ENCODE measurements at places on chromosomes 5 and 9.

GRCh38 chr9:116154976-116155697, 1.5 kb downstream of the PAPPA start:
- no peak for DNase-seq

GRCh38 chr5:50583621-50584020, 82.8 kb upstream of the PARP8 start:
- no peak for DNase-seq

- DNase-seq = no peak
Observed at GRCh38 chr9:468766-469426, 254.2 kb downstream of the DOCK8 start.

DNA sequence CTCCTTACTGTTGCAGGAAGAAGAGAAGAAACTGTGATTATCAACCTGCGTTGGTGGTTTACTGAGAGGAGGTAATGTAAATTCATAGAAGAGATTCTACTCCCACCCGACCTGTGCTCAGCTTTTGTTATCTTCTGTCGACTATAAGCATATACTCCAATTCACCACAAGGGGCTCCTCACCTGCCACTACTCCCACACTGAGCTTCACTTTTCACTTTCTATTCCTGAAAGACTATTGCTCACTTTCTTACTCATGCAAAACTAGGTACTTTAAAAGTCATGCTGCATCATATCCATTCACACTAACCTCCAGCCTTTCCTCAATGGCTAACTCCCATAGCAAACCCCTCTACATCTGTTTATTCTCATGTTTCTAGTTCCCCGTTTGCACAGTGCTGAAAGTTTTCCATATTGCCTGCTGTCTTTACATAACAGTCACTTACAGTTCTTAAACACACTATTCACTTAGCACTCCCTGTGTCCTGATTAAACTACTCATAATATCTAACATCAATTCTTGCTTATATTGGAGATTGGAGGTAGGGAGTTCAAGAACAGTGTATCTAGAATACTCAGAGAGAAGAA, 1062.6 kb downstream of the NR2F1-AS1 start:
- no peak for DNase-seq

DNA sequence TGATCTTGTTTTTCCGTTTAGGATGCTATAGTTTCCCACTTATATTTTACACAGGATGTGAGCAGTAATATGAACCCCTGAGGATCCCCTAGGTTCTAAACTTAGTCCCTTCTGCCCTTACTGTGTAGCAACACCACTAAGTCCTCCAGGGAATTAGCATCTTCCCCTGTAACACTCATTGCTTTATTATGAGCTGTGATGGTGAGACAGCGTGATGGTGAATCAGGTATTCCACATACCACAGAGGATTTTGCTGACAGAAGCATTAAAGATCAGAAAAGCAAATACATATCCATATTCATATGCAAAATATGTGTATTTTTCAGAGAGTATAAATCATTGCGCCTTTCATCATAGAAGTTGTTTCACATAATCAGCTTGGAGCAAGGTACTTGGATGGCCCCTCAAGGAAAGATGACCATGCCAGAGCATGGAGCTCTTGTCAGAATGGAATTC, 317.0 kb downstream of the ICE1 start:
- no peak for DNase-seq

DNA sequence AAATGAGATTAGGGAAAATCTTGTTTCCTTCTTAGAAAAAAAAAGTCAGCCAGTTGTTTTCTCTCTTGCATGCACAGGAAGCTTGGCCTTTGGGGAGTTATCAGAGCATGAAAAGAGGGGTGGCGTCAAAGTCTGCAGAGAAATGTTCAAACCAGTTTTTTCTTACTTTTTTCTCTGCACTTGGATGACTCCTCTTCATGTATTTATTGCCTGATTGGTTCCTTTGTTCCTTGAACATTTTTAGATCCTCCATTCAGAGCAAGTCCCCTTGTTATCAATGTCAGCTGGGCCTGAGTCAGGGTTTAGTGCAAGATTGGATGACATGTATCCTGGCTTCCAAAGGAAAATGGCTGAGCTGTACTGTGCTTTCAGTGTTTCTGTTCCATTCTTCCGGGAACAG, 392.6 kb upstream of the BRINP1 start:
- DNase-seq = no peak

GRCh38 chr5:108141676-108142075, 240.2 kb downstream of the FBXL17 start:
- DNase-seq = no peak

- no peak for DNase-seq
Observed at GRCh38 chr9:75233011-75233410, 144.7 kb downstream of the OSTF1 start.

DNA sequence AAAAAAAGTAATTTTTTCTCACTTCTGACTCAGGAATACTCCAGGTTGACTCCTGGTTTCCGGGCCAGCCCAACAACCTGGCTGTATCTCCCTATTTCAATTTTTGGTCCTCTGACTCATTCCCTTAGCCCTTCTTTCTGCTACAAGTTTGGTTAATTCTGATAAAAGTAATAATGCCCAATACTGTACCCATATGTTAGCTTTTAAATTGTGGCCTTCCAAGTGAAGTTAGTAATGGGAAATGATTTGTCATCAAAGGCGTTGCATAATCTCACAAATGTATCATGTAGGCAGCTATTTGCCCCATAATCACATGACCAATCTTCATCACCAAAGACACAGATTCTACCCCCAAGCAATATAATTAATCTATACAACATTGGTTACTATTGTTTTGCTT, 31.1 kb upstream of the BNC2 start:
- no peak for DNase-seq

DNA sequence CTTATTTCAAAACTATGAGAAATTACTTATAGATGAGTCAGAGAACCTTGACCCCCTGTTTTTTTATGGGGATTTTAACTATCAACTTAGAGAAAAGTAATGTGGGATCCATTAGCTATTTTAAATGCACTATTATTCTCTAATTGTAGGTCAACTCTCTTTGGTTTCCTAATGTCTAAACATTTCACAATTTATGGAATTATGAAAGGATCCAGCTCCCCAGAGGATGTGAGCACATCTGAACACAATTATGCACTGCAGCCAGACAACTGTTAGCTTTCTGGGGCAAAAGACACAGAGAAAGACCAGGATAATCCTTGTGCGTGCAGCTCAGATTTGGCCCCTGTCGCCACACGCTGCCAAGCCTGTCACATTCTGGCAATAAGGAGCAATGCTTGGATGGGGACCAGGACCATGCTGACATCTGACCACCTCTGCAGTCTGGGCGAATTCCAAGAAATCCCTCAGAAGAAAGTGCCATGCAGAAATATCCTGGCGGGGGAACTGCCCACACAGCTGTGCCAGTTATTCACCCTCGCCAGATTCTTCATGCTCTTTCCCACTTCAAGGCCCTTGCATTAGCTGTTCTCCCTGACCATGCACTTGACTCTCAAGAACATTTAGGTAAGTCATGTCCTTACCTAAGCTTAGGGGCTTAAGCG, 22.2 kb upstream of the CMBL start:
- no peak for DNase-seq

DNA sequence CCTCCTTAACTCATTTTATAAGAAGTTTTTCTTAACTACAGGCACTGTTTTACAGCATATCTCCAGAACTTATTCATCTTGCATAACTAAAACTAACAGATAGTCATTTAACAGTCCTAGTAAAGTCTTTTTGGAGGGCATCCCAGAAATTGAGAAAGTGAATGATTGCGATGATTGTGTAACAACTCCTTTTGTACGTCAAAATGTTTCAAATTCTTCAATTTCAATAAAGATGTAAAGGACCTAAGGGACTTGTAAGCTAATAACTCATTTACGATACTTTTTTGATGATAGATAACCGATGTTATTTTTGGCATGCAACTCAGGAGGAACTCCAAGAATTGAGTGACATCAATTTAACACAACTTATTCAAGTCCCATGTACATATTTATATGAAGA, 42.7 kb downstream of the SVEP1 start:
- DNase-seq = no peak

GRCh38 chr9:77659926-77660325, 11.8 kb upstream of the GNA14 start:
- no peak for DNase-seq

DNA sequence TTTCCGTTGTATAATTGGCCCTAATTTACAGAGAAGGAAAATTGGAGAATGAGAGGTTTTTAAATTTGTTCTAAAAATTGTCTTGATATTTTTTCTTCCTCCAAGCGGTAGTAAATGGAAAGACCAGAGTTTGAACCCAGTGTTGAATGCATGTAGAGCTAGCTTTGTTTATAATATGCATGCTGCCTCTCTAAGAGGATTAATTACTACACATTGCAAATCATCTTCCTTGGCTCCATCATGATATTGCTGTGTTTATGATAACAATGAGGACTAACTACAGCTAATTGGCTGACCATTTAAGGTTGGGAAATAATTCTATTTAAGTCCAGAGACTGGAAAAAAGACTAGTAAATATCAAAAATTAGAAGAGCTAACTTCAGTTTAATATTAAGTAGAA, 338.5 kb downstream of the PLK2 start:
- DNase-seq = no peak

- no peak for DNase-seq
Observed at GRCh38 chr9:19161257-19162025, 34.1 kb upstream of the PLIN2 start.

- DNase-seq = no peak
Observed at GRCh38 chr5:166172597-166172996, 2118.8 kb upstream of the WWC1 start.

GRCh38 chr9:98314381-98315066, 59.1 kb upstream of the TBC1D2 start:
- DNase-seq = no peak

- DNase-seq = no peak
Observed at GRCh38 chr5:74822288-74822687, 43.9 kb downstream of the FAM169A start.

GRCh38 chr9:134205672-134206310, 41.4 kb upstream of the RNU6ATAC start:
- DNase-seq = no peak

- no peak for DNase-seq
Observed at GRCh38 chr9:7394002-7394774, 405.4 kb downstream of the DMAC1 start.

DNA sequence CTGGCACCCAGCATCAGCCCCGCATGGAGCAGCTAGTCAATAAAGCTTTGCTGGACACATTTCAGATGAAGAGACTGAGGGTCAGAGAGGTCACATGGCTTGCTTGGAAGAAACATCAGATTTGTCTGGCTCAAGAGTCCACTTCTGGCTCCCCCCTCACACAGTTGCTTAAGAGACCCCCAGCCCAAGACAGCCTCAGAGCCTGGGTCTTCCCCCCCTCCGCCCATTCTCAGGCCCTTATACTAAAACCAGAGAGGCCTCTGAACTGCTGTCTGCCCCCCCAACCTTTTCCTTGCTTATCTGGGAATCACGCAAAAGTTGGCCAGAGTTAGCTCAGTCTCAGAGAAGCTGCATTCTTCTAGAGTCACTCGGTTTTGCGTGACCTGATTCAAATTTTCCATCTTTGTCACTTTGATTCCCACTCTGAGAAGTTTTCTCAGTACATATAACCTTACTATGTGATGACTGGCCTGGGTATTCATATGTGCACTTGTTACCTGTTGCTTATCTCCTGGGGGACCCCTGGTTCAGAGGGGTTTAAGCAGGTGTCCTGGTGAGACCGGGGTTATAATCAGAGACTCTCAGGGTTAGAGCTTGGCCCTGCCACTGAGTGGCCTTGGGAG, 145.4 kb upstream of the IER5L start:
- no peak for DNase-seq

DNA sequence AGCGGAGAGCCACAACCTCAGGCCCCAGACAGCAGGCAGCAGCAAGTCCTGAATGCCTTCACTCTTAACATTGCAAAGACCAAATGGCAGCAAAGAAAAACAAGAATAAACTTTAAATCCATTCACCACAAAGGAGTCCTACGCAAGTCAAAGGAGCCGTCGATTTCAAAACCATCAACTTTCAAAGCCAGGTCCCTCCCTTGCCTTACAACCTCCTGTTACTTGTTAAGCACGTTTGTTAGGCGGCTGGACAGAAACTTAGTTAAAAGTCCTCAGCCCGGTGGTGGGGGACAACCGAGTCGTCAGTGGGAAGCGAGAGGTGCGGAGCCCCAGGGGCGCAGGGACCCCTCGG, 938 bp downstream of the LPAR1 start:
- DNase-seq = no peak

DNA sequence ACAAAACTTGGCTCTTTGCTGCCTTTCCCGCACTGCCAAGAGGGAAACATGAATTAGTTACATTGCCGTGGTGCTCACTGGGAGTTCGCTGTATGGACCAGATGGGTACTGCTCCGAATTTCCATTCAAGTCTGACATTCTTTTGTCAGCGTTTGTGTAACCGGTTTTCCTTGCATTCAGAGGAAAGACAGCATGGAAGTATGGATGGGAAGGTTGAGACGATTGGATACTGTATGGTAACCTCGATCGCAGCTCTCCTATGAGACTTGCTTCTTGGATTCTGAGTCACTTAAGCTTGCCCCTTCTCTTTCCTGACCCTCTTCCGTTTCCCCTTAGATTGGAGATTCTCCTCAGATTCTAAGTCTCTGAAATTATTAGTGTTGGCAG, 625 bp upstream of the UBLCP1 start:
- no peak for DNase-seq

- no peak for DNase-seq
Observed at GRCh38 chr5:146399481-146399880, 47.7 kb upstream of the TCERG1 start.

DNA sequence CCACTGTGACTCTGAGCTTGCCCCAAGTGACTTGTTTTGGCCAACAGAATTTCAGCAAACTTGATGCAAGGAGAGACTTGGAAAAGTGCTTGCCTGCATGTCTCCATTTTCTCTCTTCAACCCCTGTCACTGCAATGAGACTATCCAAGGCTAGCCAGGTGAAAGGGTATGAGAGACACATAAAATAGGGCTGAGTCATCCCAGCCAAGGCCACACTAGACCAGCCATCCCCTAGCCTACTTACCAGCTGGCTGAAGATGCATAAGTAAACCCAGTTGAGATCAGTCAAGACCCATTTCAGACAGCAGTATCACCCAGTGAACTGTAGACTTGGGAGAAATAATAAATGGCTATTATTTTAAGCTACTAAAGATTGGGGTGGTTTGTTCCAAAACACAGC, 52.9 kb upstream of the VLDLR start:
- DNase-seq = no peak

GRCh38 chr9:114303977-114304376, 18.9 kb upstream of the ORM1 start:
- no peak for DNase-seq

GRCh38 chr9:79924836-79925235, 353.1 kb downstream of the TLE4 start:
- DNase-seq = no peak

- no peak for DNase-seq
Observed at GRCh38 chr5:177300951-177301350, 2.6 kb downstream of the RAB24 start.

DNA sequence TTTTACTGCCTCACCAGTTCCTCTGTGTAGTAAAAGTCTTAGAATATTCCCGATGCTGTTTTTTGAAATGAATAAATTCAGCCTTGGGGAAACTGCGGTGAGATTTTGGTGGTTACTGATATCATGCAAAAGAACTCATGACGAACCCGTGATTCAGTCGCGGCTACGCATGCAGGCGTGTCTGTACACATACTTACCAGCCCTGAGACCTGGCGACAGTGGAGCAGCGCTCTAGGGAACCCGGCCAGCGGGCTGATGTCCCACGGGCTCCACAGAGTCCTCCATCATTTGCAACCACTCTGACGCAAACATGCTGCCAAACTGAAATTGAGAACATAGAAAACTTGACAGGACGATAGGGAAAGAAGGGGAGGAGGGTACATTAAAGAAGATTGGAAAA, 315.6 kb upstream of the DAB2 start:
- no peak for DNase-seq

Measured in stimulated activated CD4-positive, alpha-beta T cell treated with anti-CD3 and anti-CD28 coated beads, Interleukin-4, amount 100 ng/mL, for 1 hour (primary cell).